ENCODE measurements at places on chromosomes 6 and 20.

- no peak for DNase-seq
Observed at GRCh38 chr6:7085911-7086310, 21.9 kb upstream of the RREB1 start.

- DNase-seq = no peak
Observed at GRCh38 chr6:30570740-30571074, 535 bp upstream of the ABCF1 start.

DNA sequence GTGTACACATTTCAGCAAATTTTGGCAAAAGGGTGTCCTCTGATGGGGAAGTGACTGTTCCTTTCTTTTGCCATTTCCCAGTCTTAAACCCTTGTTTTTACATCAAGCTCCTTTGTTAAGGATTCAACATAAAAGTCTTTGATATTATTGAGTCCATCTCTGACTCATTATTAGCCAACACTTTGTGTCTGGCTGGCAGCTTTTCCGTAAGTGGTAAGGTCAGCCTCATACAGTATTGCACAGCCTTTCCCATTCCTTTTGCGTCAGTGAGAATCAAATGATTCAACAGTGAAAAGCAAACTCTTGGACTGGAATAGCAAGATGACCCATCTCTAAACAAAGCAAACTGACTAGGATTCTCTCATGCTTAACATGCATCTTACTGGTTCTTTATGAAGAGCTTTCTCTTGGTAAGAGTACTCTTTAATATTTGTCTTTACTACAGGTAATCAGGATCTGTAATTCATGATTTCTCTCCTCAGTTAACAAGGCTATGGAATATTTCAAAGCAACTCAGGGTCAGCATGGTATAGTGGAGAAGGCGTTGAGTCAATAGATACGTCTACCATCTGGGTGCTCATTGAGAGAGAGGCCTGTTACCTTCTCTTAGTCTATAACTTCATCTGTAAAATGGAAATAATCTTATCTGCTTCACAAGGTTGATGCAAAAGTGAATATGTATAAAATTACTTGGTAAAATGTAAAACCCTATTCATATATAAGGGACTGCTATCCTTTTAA, 183.6 kb downstream of the PRL start:
- DNase-seq = no peak

DNA sequence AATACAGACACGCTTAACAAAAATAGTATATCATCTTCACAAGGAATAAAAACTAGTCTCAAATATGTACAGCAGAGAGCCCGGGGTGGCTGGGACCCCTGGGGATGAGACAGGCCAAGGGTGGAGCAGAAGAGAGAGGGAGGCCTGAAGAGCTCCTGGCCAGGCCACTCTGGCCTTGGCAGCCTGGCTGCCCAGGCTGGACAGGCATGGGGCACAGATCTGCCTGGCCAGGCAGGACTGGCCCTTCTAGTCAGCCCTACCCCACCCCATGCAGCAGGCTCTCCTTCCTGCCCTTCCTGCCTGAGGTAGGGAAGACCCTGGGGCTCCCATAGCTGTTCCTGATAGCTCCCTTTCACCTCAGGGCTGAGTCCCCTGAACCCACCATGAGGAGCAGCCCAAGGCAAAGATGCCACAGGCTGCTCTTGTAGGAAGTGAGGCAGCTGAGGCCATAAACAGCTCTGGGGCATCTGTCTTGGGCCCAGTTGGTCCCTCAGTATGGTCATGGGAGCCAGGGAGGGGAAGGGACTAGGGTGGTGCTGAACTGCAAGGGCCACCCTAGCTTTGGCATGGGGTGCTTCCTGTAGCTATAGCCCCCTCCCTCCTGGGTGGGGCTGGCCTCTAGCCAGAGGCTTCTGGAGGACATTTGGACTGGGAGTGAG, 27.1 kb downstream of the COX4I2 start:
- no peak for DNase-seq

DNA sequence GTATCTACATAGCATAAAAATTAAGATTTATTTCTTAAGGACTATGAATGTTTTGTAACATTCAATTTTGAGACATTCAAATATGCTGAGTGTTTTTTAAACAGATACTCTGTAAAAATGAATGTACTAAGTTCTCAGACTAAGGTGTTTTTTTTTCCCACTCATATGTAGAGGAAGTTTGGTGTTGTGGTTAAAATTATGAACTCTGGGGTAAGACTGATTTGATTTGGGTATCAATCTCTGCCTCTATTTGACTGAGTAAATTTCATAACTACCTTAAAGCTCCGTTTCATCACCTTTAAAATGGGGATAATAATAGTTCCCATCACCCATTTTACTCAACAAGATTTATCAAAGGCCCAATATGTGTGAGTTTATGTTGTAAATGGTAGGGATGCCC, 386.6 kb upstream of the FLRT3 start:
- DNase-seq = no peak

DNA sequence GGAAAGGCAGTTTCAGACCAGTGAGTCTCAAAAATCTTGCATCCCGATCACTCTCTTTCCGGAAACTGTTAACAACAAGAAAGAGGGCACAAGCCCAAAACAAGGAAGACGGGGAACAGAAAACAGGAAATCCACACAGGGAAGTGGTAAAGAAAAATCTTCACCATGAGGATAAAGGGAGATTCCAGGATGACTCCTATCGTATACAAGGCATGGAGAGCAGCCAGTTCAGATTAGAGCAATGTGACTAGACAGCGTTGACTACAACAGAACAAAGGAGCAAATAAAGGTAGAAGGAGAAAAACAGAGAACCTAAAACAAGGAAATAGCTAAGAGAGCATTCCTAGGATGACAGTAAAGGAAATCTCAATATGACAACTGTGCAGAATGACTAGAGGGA, 26.5 kb downstream of the VNN1 start:
- no peak for DNase-seq

- no peak for DNase-seq
Observed at GRCh38 chr6:26388014-26388413, 5.1 kb downstream of the BTN2A2 start.

- DNase-seq = no peak
Observed at GRCh38 chr20:8061861-8062518, 42.4 kb upstream of the TMX4 start.

- no peak for DNase-seq
Observed at GRCh38 chr20:58340151-58340550, 30.6 kb downstream of the RAB22A start.

DNA sequence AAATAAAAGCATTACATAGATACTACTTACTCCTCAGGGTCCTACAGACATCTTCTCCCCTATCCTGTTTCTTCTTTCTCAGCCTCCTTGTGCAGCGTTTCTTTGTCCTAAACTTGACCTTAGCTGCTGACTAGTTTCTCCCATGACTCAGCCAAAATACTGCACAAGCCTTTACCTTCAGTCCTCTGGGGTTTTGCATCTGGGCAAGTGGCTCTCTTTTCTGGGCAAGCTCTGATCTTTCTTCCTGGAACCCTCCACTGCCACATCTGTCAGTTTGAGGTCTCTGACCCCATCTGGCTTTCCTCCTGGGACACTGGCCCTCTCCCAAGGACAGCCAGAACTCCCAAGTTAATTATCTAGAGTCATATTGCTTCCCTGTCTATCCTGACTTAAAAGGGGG, 838.4 kb downstream of the DHX35 start:
- no peak for DNase-seq
